Activated T-helper 1 cell treated with anti-CD3 and anti-CD28 coated beads, Interleukin-2, amount 50 U/mL, for 16 hours (primary cell): ENCODE measurements at places on chromosomes 11 and 22.

GRCh38 chr11:66891851-66892660 lies 35.2 kb downstream of the LRFN4 start:
- DNase-seq: no peak

- no peak for DNase-seq
Measured at GRCh38 chr11:36273110-36273509, 16.1 kb downstream of the COMMD9 start.

DNA sequence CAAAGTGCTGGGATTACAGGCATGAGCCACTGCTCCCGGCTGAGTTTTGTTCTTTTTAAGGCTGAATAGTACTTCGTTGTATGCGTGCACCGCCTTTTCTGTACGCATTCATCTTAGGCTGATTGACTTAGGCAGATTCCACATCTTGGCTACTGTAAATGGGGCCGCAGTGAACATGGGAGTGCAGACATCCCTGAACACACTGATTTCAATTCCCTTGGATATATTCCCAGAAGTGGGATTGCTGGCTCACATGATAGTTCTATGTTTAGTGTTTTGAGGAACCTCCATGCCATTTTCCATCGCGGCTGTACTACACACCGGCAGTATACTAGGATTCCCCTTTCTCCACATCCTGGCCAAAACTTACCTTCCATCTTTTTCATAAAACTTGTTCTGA lies 10.4 kb upstream of the ZNF74 start:
- DNase-seq: no peak

DNA sequence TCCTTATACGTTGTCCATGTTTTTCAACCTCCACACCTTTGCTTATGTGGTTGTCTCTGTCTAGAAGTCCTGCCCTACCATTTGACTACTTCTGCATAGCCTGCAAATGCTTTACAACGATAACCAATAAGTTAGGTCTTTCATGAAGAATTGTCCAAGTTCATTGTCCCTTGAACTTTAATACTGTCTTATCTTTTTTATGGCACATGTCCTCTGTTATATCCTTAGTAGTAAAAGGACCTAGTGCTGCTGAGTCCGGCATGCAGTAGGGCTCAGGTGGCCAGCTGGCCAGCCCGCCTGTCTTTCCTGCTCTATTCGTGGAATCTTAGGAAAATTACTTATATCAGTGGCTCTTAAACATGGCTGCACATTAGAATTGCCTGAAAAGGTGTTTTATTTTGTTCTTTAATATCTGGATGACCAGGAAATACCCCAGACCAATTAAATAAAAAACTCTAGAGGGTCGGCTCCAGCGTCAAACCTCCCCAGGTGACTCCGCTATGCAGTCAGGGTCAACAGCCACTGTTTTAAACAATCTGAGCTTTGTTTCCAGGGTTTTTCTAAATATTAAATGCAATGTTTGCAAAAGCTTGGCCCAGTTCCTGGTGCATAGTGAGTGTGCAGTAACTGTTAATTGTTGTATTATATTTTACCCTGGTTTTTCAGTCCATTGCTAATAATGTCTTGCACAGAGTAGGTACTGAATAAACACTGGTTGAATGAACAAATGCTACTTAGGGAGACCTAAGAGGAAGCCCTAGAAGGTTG lies 64.6 kb upstream of the SESN3 start:
- DNase-seq: no peak

DNA sequence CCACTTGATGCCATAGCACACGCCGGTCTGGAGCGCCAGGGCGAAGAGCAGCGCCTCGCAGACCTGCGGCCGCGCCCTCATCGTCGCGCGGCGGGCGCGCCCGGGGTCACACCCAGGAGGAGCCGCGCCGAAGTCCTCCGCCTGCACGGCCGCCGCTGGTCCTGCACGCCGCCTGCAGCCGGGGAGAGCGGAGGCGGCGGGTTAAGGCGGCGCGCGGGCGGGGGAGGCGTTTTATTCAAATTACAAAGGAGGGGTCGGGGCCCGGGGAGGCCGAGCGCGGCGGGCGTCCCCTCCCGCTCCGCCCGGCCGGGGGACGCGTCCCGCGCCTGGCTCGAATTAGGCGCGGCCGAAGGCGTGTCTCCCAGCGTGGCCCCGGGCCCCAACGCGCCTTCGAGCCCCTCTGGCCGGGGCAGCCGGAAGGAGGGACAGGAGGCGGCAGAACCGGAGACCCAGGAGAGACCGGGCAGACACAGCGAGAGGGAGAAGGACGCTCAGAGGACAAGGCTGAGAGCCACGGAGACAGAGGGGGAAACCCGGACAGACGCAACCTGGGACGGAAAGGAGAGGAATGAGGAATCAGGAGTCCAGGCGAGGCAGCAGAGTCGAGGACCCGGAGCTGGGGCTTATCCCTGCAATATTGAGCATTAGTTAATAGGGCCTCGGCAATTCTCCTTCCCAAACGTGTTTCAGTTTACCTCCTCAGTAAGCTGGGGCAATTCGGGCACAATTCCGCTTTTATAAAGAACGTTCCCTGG lies at the start of gene WNT11:
Gene WNT11 (minus strand): TSS at position 176 of the 755 bp plus-strand sequence. CDS start 95 bp downstream, at position 81.
- DNase-seq: no peak

DNA sequence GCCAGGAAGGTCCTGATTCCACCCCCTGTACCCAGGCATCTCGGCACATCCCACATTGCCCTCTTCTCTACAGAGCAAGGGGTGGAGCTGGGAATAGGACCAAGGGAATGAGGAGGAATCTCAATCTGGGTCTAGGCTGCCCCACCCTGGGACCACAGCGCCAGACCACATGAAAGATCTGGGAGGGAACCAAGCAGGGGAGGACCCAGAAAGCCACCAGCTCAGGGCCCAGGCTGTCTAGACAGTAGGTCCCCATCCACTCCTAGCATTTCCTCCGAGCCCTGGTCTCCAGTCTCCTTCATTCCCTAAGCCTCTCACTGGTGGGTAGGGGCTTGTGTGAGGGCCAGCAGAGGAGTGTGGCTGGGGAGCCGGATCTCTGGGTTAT lies 11.6 kb downstream of the PHLDB1 start:
- no peak for DNase-seq

DNA sequence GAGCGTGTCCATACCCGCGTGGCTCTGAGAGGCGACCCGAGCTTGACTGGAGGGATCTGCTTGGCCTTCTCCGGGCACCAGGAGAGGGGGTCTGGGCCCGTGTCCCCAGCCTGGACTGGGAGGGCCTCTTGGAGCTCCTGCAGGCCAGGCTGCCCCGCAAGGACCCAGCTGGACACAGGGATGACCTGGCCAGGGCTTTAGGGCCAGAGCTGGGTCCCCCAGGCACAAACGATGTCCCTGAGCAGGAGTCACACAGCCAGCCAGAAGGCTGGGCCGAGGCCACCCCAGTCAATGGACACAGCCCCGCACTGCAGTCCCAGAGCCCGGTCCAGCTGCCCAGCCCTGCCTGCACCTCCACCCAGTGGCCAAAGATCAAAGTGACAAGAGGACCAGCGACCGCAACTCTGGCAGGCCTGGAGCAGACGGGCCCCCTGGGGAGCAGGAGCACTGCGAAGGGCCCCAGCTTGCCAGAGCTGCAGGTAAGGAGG lies 38.2 kb downstream of the TRIOBP start:
- DNase-seq: no peak

GRCh38 chr22:19434401-19434800 lies 2.1 kb downstream of the MRPL40 start:
- no peak for DNase-seq

DNA sequence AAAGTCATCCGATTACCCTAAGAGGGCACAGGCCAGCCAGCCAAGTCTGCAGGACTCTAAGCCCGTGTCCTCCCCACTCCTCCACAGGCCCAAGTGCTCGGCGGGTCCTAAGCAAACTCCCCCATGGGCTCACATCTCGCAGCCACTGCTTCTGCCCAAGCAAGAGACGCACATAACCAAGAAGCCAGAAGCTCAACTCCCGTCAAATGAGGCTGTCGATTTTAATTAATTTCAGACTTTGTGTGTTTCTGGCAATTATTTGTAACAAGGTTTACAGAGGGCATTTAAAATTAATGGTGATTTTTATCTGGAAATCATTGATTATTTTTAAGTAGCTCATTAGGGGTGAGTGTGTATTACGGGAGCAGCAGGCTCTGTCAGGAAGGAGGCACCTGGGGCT lies 27.4 kb downstream of the PHF21B start:
- DNase-seq: no peak

- no peak for DNase-seq
Measured at GRCh38 chr11:70539360-70540095, 141.2 kb downstream of the CTTN start.

DNA sequence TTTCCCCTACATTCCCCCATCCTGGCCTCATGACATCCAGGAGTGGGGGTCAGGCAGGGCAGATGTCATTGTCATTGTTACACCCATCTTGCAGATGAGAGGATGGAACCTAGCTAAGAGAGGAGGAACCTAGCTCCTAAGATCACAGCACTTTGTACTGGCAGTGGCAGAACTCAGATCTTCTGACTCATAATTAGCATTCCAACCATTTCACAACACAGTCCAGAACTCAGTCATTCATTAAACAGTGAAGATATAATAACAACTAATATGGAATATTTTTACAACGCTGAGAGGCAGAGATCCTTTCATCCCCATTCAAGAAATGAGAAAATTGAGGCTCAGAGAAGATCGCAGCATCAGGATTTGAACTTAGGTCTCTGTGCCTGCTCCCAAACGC lies 127.8 kb downstream of the CHST1 start:
- no peak for DNase-seq

DNA sequence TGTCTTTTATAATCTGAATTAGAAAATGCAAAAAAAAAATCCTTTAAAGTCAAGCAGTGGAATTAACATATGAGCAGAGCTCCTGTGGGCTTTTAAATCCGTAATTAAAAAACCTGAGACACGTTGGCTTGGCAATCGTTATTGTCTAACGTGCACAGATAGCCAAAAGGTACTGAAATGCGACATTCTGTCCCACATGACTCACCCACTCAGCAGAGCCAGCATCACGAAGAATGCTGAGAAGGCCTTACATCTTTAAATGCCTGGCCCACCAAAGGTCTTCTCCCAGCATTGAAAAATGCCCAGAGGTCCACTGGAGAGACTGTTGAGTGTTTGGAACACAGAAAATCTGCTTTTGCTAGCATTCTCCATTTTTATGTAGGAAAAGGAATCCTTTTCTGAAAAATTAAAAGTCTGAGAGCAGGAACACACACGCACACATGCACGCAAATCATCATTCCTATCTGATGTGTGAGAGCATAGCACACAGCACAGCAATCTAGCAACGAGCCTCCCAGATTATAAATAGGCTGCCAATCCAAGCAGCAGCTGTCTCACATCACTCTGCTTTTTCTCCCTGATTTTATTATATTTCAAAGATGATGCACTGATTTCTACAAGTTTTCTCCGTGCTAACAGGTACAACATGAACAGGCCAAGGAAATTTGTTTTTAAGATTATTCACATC lies 94.5 kb downstream of the PHF21A start:
- no peak for DNase-seq

DNA sequence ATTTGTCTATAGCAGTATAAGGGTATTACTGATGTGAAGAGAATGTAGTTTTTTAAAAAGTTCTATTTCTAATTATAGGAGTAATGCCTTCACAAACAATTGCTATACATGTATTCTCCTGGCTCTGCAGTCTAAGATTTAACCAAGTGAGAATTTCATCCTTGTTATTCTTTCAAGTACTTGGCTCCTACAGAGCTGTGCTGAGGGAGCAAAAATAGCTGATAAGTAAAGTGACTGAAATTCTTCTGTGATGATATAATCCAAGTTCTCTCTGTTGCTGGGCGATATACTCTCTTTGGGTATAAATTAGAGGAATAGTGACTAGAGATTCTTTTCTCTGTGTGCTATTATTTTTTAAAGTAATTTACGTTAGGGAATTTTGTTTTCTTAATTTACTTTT lies 68.0 kb downstream of the PGR start:
- DNase-seq: no peak

GRCh38 chr22:19509923-19510322 lies 14.3 kb downstream of the CLDN5 start:
- DNase-seq: no peak

DNA sequence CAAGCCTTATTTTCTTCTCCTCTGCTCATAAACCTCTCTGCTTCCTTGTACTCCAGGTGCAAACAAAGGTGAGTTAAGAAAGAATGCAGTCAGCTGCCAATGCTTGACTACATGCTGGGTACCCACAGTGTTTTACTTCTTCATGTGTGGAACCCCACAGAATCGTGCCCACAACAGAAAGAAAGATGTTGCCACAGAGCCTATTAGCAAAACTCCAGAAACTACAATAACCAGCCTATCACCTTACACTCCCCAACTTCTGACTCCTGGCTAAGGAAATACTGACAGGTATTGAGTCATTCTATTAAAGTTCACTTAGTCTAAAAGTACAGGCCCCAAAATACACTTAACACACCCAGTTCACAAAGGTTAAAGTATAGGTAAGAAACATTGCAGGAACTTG lies 56.9 kb upstream of the CCDC89 start:
- DNase-seq: no peak

GRCh38 chr22:26642465-26643417 lies 14.6 kb upstream of the MIAT start:
- peak; percentile 65 for DNase-seq

DNA sequence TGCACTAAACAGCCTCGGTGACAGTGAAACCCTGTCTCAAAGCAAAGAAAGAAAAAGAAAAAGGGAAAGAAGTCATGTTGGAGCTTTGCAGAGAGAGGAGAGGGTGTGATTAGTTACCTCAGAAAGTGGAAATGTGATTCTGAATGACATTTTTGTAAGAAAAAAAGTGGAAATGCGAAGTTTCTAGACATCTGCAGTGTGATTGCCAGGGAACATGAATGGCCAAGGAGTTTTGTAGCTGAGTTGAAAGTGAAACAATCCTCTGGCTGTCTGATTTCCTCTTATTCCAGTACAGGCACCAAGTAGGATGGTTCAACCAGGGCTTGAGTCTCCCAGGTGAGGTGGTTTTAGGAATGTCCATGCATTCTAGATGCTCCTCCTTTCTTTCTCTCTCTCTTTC lies 17.8 kb upstream of the SYVN1 start:
- DNase-seq: no peak

DNA sequence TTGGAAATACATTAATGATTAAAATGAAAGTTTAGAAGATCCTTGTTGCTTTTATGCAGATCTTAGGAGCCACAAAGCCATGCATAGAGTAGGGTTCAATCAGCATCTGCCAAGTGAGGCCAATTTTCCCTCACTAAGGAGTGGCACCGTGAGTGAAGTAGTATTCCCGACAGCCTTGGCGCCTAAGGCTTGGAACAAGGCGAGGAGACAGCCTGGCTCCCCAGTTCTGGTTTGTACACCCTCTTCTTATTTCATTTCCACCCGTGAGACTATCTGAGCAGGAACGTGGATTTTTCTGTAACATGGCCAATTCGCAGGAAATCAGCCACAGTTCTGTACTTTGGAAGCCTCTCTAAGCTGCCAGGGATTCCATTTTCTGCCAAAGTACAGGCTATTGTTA lies 22.6 kb downstream of the FADS2 start:
- no peak for DNase-seq
